T-helper 22 cell (primary cell): ENCODE measurements at places on chromosomes 6 and 20.

- DNase-seq: no peak
Measured at GRCh38 chr6:130259140-130259539, 36.4 kb upstream of the SAMD3 start.

GRCh38 chr6:118812970-118813369, 81.0 kb upstream of the ASF1A start:
- DNase-seq: no peak

DNA sequence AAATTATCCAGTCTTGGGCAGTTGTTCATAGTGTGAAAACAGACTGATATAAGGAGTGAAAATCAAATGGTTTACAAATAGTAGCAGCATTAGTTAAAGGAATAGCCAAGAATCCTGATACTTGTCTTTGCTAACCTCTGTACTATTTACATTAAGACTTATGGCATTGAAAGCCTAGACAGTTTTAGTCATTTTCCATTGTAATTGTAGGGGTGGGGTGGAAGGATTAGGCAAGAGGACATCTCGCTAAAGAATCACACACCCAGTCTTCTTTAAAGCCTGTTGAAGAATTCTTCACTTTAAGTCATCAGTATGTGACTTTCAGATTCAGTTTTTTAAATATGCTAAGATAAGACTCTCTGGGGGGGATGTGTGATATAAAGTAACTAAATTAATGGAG, 207.5 kb upstream of the PHACTR1 start:
- DNase-seq: no peak

DNA sequence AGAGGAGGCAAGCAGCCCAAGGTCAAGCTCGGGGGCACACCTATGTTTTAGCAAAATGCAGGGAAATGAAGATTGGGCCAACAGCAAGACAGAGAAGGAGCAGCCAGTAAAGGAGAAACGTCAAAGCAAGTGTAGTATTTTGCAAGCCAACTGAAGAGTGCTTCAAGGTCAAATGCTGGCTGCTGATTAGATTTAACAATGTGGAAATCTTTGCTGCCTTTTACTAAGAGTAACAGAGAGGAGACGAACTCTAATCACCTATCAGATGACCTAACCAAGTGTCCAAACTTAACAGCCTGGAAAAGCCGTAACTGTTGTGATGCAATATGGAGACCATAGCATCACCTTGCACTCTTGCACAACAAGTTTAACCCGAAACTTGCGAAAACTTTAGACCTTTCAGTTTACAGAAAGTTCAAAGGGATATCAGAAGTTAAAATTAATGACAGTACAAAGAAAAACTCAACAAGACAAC, 30.4 kb downstream of the AKIRIN2 start:
- no peak for DNase-seq

- no peak for DNase-seq
Measured at GRCh38 chr6:30882204-30882758, 2.0 kb upstream of the DDR1 start.

- no peak for DNase-seq
Measured at GRCh38 chr6:41704656-41705310, 30.6 kb downstream of the TFEB start.

DNA sequence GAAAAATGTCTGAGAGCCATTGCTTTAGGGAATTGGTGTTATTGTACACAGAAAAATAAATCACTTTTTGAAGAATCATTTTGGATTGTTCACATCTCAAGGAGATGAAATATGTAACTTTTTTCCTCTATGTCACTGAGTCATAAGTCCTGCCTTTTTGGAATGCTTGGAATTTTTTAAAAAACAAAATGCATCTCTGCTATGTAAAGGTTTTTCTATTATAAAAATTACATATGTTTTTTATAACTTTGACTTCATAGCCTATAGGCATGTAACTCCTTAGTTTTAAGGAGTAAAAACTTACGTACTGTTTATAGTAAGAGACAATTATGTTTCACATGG, 8.7 kb downstream of the RNF144B start:
- DNase-seq: no peak

- DNase-seq: no peak
Measured at GRCh38 chr6:106064756-106065155, 21.4 kb upstream of the PRDM1 start.

DNA sequence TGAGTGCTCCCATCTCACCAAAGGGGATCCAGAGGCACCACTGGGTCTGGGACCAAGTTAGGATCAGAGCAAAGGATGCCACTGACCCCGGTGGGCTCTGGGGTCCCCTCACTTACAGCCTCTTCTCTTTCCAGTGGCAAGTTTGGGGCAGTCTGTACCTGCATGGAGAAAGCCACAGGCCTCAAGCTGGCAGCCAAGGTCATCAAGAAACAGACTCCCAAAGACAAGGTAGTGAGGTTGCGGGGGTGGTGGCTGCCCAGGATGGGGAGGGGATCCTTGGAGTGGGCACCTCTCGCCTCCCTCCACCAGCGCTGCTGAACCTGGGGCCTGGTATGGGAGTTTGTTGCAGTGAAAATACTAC, 4.9 kb downstream of the MYLK2 start:
- no peak for DNase-seq

GRCh38 chr6:6629402-6629801, 40.9 kb downstream of the LY86 start:
- no peak for DNase-seq

GRCh38 chr6:89264296-89264695, 47.1 kb upstream of the GABRR1 start:
- DNase-seq: no peak

- DNase-seq: no peak
Measured at GRCh38 chr6:1001655-1002349, 308.9 kb upstream of the EXOC2 start.

DNA sequence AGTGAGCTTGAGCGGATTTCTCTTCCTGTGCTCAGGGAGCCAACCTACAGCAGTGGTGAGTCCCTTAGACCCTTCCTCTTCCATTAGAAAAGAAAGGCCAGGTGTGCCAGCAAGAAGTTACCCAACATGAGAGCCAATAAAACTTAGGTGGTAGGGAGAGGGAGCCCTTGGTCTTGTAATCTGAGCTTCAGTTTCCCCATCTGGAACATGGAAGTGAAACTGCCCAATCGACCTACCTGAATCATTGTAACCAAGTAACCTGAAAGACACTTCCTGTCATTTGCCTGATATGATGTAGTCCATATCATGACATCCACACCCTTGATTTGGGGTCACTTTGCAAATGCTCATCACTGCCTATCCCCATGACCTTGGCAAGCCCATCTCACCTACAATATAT, 66.4 kb downstream of the MDGA1 start:
- no peak for DNase-seq

DNA sequence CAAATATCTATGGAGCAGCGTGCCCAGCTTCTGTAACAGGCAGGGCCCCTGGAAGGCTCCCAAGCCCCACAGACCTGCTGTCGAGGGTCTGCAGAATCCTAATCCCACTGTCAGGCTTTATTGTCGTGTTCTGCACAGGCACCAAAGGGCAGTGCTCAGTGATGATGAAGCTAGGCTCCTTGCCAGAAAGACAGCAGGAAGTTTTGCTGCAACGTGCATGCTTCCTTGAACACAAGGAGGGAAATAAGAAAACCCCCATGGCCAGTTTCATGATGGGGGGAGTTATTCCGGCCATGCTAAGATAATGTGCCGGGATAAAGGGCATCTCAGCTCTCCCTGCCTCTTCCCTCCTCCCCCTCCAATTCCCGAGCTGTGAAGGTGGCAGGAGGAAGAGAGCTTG, 109.4 kb upstream of the KCNG1 start:
- DNase-seq: no peak
